Activated CD4-positive, alpha-beta T cell treated with anti-CD3 and anti-CD28 coated beads for 1 hour (primary cell): ENCODE measurements at places on chromosomes 6 and 20.
A peak's percentile ranks its signal among the peaks of the same experiment; 100 is the strongest.

GRCh38 chr6:46048646-46049297 is 33.1 kb upstream of the CLIC5 start:
- DNase-seq, result no peak

DNA sequence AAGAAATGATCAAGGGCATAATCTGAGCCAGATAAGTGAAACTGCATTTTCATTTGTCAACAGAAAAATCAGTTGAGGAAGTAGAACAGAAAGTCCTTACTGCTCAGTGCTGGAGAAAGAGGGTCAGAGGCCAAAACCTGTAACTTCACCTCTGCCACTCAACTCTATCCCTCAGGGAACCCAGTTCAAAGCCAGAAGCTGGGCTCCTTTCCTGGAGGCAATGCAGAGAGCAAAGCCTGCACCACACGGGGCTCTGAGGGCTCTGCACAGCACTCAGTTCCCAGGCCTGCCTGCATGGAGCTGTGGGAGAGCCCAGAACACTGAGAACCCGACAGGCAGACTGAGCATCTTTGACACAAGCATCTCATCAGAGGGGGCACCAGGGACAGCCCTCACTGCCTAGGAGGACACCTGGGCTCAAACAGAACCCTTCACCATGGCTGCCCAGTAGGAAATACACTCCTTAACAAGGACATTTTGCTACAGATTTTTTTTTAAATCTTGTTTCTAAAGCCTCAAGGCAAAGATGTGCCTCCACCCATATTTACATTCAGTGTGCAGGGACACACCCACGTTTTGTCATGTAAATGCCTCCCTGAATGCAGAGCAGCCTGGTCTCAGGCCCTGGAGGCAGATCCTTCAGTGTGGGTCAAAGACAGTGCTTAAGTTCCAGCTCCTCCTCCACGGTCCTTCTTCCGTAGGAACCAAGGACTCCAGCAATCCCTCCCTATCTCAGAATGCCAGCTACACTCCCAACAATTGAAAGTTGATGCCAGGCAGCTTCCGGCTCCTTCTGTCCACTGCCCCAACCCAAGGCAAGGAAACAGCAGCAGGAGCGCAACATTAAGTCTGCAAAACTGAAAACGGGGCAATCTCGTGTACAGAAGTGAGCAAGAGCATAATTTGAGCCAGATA is 6.6 kb downstream of the RNASET2 start:
- no peak for DNase-seq

DNA sequence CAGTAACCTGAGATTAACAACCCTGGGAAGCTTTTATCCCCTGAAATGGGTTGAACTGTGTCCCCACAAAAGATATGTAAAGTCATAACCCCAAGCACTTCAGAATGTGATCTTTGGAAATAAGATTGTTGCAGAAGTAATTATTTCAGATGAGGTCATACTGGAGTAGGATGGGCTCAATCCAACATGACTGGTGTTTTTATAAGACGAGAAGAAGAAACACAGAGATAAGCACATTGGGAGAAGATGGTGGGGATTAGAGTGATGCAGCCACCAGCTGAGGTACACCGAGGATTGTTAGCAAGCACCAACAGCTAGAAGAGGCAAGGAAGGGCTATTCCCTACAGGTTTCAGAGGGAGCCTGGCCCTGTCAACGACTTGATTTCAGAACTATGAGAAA is 12.5 kb upstream of the RNF217 start:
- no peak for DNase-seq

DNA sequence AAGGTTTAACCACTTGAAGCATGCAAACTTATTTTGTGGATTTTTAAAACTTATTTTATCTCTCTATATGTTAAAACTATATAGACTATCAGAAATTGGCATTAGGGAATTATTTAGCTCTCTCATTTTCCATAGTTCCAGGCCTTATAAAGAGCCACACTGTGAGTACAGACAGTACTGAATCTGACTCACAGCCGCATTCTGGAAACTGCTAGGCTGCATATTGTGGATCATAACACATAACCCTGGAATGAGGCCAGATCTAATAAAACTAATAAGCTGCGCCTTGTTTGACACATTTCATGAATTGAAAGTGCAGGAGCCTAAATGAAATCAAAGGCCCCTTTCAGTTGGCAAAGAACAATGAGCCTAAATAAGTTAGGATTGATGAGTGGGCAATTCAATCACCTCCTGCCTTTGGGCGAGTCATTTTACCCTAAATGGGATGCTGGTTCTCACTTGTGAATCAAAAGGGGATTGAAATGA is 308.4 kb downstream of the PACRG start:
- DNase-seq, result no peak

- DNase-seq, result no peak
These were observed 1370.3 kb upstream of the CITED2 start for GRCh38 chr6:140744659-140745320.

DNA sequence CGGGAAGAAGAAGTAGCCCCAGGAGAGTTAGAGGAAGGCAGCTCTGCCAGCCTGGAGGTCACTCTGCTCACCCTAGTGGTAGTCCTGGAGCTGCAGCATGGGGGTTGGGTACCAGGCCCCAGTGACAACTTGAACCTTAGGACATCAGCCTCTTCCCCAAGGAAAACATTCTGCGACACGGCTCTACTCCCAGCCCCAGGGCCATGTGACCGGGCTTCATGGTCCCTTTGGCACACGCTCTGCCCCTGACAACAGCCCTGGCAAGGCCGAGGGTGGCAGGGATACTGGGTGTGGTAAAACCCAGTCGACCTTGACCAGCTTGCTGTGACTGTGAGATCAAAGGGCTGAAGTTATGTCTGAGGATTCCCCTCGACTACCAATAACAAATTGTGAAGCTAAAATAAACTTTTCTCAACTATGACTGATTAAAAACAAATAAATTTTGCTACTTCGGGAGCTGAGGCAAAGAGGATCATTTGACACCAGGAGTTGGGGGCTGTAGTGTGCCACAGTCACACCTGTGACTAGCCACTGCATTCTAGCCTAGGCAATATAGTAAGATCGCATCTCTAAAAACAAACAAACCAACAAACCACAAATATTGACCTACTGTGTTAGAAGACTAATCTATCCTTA is 24.4 kb upstream of the ARID1B start:
- DNase-seq, result no peak

GRCh38 chr20:17848249-17849048 is 120.1 kb downstream of the SNX5 start:
- DNase-seq, result no peak

- no peak for DNase-seq
These were observed 546 bp upstream of the KLHL32 start for GRCh38 chr6:96923871-96924493.

- no peak for DNase-seq
These were observed 38.2 kb downstream of the KIF6 start for GRCh38 chr6:39686976-39687375.

GRCh38 chr6:53766930-53767329 is 27.9 kb upstream of the LRRC1 start:
- DNase-seq, result no peak

DNA sequence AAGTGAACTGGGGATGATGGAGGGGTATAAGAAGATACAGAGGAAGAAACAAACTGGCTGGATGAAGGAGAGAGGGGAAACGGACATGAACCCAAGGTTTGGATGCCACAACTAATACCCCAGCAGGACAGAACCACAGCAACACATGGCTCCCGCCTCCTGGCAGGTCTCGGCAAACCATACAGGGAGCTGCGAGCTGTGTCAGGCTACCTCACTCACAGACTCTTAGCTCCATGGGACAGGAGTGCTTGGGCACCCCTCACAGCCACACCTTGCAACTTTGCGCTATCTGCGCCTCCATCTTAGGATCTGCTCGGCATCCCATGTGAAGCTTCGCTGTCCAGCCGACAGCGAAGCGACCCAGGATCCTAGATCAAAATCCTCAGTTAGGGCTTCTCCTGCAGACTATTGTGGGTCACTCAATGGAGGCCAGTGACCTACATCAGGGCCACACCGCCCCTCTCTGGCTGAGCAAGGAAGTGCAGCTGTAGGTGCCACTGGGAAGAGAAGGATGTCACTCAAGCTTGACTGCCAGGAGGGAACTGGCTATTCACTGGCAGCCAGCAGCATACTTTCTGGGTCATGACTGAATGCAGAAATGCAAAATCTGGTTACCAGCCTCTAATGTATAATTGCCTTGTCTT is 174.4 kb upstream of the RIN2 start:
- no peak for DNase-seq

GRCh38 chr20:3763671-3764601 is 3.6 kb downstream of the ADISSP start:
- no peak for DNase-seq

DNA sequence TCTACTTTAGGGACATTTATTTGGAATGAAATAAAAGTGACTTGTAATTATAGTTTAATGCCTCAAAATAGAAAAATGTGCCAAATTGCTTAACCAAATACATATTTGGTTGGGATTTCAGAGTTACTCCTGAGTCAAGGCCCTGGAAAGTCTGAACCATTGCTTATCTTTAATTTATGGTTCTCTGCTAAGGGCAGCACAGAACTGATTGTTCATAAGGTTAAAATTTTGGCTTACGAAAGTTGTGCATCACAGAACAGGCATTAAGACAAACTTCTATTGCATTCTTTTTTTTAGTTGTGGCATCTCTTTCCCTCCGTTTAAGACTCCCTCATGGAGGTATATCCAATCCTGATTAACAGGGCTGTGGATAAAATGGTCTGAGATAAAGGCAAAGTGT is 92.2 kb upstream of the TENT5A start:
- DNase-seq, result no peak

GRCh38 chr20:2118783-2119182 is 17.2 kb downstream of the STK35 start:
- no peak for DNase-seq

DNA sequence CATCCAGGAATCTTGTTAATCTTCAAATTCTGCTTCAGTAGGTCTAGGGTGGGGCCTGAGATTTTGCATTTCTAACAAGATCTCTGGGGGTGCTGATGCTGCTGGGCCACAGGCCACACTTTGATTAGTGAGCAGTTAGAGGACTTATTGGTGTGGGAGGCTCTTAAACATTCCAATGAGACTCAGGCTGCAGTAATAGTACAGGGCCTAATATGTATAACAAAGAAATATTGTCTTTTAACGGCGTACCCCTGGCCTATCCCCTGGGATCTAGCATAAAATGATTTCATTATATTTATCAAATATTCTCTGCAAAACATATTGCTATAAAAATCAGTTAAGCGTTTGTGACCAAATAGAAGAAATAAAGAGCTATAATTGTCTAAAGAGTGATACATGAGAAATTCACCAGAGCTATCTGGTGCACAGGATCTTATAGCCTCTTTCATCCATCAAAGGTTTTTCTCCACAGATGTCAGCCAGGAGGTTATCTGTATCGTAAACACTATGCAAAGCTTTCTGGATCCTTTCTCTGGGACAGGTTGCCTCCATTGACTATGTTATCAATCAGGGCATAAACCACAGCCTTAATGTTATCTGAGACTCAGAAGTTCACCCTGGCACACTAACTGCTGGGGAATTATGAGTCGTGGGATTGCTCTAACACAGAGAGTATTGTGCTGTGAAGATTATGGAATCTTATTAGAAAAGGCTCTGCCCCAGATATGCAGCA is 488.5 kb upstream of the MAP3K7 start:
- no peak for DNase-seq

GRCh38 chr20:63106108-63106764 is 99.5 kb upstream of the BHLHE23 start:
- no peak for DNase-seq

GRCh38 chr6:149863698-149864577 is at the start of gene LRP11:
Gene LRP11 (minus strand): TSS chr6:149864359. CDS start chr6:149864020, 339 bp downstream.
- peak; percentile 75 for DNase-seq

- DNase-seq, result no peak
These were observed 6.1 kb downstream of the MRS2 start for GRCh38 chr6:24408719-24409410.

DNA sequence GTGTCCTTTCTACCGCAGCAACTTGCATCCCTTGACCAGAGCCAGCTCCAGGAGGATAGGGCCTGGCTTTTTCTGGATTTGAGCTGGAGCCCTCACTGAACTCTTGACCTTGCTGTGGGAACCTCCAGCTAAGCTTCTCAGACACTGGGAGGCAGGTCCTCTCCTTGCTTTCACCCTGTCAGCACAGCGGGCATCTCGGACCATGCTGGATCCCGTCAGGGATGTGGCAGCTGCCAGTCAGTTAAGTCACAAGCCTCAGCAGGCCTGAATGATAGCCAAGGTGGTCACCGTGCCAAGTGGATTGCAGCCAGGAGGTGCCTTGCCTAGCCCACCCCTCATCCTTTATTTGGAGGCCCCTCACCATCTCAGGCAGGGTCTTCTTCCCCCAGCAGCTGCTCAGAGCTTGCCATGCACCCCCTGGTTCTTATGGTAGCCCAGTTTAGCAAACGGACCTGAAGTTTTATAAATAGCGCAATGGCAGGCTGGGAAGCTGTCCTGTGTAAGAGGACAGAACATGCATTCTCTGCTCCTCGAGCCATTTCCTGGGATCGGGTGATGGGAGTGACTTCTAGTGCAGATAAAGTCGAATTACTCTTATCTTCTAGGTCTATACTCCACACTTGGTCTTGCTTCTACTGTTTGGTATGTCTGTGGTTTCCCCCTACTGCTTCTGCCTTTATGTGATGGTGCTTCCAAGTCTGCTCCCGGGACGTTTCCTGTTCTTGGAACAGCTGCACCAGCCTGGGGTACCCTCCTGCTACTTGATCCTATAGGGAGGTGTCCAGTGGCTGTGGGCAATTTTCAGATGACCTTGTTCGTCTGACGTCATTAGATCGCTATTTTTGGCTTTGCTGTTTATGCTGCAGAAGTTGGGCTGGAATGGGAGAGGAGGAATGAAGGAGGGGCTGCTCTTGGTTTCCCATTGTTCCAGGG is 7.1 kb upstream of the MYLK2 start:
- no peak for DNase-seq

DNA sequence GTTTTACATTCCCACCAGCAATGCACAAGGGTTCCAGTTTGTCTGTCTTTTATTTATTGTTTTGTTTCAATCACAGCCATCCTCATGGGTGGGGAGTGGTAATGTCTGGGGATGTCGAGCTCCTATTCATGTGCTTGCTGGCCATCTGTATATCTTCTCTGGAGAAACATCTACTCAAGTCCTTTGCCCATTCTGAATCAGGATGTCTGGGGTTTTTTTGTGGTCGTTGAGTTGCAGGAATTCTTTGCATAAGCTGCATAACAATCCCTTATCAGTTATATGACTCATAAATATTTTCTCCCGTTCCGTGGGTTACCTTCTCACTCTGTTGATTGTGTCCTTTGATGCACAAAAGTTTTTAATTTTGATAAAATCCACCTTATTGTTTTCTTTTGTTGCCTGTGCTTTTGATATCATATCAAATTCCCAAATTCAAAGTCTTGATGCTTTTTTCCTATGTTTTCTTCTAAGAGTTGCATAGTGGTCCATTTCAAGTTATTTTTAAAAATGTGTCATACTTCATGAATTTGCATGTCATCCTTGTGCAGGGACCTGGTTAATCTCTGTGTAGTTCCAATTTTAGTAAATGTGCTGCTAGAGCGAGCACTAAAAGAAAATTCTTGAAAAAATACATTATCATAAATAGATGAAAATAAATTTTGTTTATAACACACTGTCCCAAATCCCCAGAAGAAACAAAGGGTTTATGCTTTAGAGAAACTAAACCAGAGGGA is 54.9 kb upstream of the PDE10A start:
- DNase-seq, result no peak

- DNase-seq, result no peak
These were observed 37.7 kb downstream of the MDFI start for GRCh38 chr6:41675992-41676391.
